ENCODE measurements at places on chromosomes 12 and 14. TPM values are rescaled to one million over a fixed set of nuclear protein-coding genes. Genes with fewer than 3 reads are reported as not detected.

DNA sequence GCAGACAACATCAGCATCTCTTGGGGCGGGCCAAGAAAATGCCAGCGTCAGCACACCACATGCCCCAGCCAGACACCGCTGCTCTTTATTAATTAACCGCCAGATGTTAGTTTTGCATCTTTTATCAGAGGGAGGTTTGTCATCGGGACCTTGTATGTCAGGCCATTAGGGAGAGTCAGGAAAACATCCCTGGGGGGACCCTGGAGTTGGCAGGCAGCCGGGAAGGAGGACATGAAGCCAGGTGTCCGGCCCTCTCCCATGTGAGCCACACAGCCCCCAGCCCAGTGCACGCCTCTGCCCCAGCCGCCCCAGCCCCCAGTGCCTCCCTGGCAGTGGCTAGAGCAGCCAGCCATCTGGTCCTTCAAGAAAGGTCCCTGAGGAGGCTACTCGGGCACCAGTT is 56.9 kb upstream of the FAM222A start:
- DNase-seq: no peak

- DNase-seq: no peak
Measured at GRCh38 chr12:68007466-68007865, 18.2 kb downstream of the IFNG-AS1 start.

DNA sequence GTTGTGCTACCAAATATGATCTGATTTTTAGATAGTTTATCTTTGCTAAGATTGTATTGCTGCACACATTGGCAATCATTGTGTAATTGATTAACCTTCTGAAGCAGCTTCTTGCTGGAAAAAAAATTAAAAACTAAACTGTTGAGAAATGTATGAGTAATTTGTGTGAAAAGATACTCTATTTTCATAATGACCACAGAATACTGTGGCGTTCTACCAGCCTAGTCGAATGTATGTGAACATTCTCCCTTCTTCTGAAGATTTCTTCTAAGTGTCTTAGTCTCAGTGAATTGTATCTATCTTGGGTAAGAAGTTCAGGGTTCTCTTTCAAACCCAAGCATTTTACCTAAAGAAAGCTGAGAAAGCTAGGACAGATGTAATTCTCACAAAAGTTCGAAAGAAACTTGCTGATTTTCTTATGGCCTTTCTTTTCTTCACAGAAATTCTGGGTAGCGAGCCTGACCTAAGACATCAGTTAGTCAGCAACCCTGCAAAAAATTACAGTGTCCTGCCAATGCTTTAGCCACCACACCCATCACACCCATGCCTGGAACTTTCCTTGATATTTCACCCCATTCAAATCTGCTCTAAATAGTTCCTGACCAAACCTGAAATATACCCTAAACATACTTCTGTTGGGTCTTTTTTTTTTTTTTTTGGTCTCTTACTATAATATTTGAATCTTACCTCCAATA is 27.1 kb upstream of the C12orf71 start:
- no peak for DNase-seq

- no peak for DNase-seq
Measured at GRCh38 chr12:120719496-120720233, 6.0 kb upstream of the ACADS start.

DNA sequence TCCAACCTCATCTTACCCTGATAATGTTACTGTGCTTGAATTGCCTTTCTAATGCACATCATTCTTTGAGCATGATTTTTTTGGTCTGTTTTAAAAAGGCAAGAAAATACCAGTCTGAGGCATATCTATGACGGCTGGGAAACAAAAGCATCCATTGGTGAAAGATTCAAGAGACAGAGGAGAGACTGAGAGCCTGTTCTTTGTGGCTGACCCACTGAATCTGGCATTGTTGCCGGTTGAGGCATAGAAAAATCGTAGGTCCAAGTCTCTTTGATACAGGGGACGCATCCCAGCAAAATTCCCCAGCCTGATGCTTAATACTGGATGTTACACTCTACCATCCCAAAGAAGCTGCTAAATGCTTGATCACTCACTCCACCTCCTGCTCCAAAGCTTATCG is 2.9 kb upstream of the KLHL42 start:
- no peak for DNase-seq

NEUROD4 gene
- total RNA-seq: not detected

GRCh38 chr12:42140901-42141300 is 3.8 kb downstream of the GXYLT1 start:
- DNase-seq: no peak

CD27 gene
- total RNA-seq: 0.28 TPM

DNA sequence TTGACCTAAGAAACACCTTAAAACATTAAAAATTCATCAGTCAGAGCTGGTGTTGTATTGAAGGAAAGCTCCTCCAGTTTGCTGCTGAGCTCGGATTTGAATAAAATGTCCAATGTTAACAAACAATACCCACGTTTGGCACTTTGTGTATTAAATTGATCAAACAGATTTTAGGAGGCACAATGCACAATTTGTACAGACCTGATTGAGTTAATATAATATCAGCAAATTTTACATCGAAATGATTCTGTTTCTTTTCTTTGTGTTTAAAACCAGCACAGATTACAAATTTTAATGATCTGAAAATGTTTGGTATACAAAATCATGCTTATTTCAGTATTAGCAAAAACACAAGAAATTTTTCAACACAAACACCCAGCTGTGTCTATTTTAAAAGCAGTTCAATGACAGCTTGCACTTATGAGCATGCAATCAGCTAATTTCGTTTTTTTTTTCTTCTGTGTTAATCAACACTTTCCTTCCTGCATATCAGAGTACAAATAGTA is 2.8 kb upstream of the FOXG1 start:
- no peak for DNase-seq

DNA sequence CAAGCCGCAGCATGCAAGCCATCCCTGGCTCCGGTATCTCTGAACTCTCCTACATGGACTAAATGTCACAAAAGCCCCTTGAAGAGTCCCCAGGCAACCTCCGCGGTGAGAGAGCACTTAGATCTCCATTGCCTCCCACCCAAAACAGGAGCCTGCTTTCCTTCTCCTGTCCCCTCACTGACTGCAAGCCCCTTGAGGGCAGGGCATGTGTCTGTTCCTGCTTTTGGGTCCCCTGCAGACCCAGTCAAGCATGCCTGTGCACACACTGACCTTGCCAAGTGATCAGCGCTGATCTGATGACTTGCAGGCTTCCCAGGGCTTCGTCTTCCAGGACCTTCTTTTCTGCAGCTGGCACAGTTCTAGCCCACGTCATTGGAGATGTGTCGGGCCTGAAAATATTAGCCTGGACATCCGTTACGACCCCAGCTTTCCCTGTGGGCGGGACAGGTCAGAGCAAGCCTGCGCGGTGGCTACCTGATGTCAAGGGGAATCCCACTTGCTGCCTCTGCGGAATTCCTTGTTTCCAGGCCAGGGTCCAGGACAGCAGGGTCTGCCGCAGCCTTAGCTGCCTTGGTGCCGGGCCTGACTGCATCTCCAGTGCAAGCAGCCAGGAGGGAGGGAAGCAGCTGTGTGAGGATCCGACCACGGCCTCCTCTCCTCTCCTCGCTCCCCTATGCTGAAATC is 92.5 kb downstream of the FBXL14 start:
- no peak for DNase-seq

GRCh38 chr14:26525085-26525484 is 72.7 kb downstream of the NOVA1 start:
- no peak for DNase-seq

DNA sequence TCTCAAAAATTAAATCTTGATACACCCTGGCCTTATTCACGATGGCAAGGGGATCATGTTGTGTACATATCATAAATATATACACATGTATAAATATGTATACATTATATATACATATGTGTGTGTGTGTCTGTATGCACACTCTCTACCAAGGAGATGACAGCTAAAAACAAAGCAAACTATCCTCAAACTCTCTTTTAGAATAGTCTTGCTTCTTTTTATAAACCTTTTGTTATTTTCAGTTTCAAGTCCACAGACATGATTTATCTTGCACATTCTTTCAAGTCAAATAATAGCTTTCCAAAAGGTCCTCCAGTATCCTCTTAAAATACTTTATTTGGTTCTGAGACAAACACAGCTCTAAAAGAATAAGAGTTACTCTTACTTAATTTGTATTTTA is 8.4 kb downstream of the ANO6 start:
- no peak for DNase-seq

ERC1 gene
- total RNA-seq: 45.7 TPM

GRCh38 chr12:127145929-127146789 is 1120.8 kb upstream of the TMEM132C start:
- DNase-seq: no peak

DNA sequence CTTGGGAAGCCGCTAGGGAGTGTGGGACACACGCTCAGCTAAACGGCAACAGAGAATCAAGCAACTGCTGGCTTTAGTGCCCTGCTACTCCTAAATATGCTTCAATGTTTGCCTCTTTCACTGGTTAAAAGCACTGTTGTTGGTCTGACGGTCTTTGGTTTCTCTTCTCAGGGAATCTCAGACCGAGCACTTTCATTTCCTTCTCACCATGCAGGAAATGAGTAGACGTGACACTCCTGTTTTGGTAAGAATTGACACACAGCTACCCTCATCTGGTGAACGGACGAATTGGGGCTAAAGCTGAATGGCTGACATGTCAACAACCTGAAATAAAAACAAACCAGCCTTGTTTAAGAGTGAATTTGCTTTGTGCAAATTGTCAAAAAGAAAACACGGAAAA is 57.5 kb upstream of the PIWIL1 start:
- no peak for DNase-seq

- no peak for DNase-seq
Measured at GRCh38 chr12:104643819-104644669, 187.3 kb downstream of the CHST11 start.

RAB21 gene
- total RNA-seq: 44.1 TPM

DNA sequence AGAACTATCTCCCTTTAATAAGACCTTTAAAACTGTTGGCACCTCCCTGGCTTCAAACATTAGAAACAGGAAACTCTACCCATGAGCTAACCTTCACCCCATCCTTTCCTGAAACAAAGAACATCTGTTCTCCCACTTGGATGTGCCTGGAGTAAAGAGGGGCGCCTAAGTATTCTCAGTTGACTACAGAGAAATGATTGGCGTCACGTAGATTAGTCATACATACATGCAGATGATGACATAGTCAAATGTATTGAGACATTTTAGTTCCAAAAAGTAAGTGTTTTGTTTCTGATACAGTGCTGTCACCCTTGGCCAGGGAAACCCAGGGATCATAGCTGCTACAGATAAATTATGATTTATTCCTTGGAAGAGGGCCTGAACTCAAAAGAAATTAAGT is 260.0 kb upstream of the PLEKHG7 start:
- no peak for DNase-seq

- no peak for DNase-seq
Measured at GRCh38 chr12:78931466-78931990, 67.0 kb downstream of the SYT1 start.

DNA sequence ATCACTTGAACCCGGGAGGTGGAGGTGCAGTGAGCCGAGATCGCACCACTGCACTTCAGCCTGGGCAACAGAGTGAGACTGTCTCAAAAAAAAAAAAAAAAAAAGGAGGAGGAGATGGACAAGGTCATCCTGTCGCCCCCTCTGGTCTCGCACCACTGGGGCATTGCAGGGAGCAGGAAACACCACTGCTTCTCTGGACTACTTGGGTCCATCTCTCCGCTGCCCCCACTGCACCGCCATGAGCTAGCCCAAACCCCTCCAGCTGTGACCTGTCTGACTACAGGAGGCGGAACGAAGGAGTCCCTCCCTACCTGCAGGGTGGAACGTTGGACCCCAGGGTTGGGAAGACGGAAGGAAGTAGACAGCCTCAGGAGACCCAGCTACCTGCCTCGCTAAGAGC is 18.2 kb upstream of the FAM222A start:
- no peak for DNase-seq

DGLUCY gene
- total RNA-seq: 31.8 TPM

GRCh38 chr12:16605642-16606116 is 283 bp downstream of the LMO3 start:
- DNase-seq: no peak

DNA sequence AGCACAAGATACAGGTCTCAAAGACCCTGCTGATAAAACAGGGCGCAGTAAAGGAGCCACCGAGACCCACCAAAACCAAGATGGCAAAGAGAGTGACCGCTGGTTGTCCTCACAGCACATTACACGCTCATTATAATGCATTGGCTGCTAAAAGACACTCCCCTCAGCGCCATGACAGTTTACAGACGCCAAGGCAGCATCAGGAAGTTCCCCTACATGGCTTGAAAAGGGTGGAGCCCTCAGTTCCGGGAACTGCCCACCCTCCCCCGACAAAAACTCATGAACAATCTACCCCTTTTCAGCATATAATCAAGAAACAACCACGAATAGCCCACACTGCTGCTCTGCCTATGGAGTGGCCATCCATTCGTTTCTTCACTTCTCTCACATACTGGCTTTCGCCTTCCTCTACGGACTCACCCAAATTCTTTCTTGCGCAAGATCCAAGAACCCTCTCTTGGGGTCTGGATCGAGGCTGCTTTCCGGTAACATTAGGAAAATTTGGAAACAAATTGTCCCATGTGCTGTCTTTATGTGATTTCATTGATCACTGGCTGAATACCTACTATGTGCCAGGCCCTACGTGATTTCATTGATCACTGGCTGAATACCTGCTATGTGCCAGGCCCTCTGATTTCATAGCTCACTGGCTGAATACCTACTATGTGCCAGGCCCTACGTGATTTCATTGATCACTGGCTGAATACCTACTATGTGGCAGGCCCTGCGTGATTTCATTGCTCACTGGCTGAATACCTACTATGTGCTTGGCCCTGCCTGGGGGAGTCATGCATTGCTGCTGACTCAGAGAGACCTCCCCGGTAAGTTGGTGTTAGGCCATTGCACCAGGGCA is 126.4 kb downstream of the PIWIL1 start:
- no peak for DNase-seq

- DNase-seq: no peak
Measured at GRCh38 chr12:27840229-27840999, 60.4 kb upstream of the MANSC4 start.

- no peak for DNase-seq
Measured at GRCh38 chr14:55715889-55716288, 135.9 kb downstream of the KTN1 start.

PTHLH gene
- not detected for total RNA-seq

TAS2R30 gene
- 1.0 TPM for total RNA-seq

TMEM52B gene
- not detected for total RNA-seq

DNA sequence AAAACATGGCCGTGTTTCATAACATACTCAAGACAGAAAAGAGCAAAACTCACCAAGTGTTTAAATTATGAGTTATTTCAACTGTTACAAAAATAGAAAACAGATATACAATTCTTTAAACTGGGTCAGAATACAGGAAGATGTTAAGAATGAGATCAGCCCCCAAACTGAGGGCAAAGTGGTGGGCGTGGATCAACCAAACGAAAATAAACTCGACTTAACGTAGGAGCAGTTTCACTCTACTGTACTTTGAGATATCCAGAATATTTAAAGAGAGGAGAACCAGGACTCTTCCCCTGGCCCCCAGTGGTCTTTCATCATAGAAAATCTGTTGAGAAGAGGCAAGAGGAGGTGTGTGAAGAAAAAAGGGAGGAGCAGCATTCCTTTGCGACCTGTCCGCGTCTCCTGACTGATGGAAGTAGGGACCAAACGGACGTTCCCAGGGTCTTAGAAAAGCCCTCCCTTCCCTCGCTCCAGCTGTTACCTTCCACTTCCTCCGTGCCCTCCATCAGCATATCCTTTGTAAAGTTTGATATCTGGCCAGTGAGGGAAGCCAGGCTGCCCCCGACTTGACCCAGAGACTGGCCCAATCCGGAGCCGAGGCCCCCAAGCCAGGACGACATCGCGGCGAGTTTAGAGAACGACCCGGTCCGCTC is 668 bp downstream of the TRIP11 start:
- DNase-seq: peak; percentile 83

TAS2R9 gene
- total RNA-seq: not detected

- DNase-seq: peak; percentile 53
Measured at GRCh38 chr12:89542912-89543592, 17.2 kb upstream of the POC1B start.

Measured in H1 (cell line).